Activated CD4-positive, CD25-positive, alpha-beta regulatory T cell treated with anti-CD3 and anti-CD28 coated beads, Interleukin-2, amount 50 U/mL, for 16 hours (primary cell): ENCODE measurements at places on chromosomes 6 and 20.

GRCh38 chr6:148521586-148521985 lies 178.9 kb downstream of the SASH1 start:
- no peak for DNase-seq

DNA sequence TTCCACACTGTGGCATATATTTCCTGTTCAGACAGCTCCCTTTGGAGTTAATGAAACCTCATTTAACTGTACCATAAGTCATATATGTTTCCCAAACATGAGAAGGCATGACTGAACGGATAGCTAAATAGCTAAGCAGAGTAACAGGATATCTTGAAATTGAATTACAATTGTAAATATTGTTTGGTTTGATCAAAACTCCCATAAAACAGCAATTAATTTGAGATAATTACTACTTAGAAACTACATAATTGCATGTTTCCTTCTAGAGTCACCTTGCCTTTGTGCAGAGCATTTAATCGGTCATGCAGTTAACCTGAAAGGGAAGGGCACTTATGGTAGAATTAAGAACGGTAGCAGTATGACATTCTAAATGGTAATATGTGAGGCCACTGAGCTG lies 179.0 kb upstream of the MAP3K7 start:
- DNase-seq = no peak

DNA sequence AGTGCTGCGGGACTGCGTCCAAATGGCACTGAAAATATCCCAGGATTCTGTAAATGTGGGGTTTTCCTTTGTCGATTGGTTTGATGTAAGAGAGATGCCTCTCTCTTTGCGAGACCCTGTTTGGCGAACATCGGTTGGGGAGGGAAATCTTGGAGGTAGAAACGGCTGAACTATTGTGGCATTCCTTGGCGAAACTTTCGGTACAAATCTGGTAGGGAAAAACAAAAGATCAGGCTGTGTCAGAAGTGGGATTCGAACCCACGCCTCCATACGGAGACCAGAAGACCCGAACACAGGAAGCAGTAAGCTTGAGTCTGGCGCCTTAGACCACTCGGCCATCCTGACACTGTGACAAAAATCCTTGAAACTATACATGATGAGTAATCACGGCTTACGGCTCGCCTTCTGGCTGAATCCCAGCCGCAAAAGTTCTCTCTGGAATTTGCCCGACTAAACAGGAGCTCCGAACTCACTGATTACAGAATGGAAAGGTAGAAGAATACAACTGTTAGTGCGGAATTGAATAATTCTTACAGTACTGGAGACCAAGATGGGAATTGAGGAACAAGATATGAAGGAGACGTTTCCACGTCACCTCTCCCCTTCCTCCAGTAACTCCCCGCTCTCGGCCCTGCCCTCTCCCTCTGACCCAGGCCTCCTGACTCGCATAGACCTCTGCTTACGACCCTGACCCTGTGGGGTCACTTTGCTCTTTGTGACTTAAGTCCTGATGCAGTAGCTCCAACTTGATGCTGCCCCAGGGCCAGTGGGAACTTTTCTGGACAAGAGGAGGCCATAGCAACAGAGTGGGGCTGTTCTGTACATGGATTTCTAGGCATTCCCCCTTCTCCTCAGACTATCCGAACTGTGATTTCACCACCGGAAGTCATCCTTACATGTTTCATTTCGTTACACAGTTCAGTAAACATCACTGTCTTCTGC lies 132.8 kb upstream of the ZNF184 start:
- DNase-seq = no peak

DNA sequence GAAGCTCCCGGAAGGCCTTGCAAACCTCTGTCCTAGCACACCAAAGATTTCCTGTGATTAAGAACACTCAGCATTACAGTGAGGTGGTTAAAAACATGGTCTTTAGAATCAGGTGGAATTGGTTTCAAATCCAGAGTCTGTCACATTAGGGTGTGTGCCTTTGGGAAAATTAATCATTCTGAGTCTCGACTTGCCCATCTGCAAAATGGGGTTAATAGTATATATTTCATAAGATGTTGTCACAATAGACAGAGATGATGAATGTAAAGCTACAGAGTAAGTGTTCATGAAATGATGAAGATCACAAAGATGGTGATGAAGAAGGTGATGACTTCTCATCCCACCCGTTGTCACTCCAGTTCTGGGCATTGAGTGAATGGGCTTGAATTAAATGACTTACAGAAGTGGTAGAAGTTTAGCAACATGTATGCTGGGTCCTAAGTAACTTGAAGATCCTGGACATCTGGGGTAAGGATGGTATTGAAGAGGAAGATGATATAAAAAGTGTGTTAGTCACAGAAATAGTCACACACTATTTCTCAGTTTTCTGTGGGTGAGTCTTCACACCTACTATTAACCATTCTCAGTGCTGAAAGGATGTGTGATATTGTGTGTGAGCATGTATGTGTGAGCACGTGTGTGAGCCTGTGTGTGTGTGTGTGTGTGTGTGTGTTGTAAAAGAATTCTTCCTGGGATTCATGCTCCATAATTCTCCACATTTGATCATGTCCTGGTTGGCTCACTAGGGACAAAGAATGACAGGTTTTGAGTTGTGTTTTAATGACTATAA lies 28.0 kb upstream of the NEDD9 start:
- DNase-seq = no peak

- no peak for DNase-seq
Observed at GRCh38 chr20:5077761-5078387, 41.9 kb downstream of the PCNA start.
